ENCODE measurements at places on chromosomes 16 and 17.

DNA sequence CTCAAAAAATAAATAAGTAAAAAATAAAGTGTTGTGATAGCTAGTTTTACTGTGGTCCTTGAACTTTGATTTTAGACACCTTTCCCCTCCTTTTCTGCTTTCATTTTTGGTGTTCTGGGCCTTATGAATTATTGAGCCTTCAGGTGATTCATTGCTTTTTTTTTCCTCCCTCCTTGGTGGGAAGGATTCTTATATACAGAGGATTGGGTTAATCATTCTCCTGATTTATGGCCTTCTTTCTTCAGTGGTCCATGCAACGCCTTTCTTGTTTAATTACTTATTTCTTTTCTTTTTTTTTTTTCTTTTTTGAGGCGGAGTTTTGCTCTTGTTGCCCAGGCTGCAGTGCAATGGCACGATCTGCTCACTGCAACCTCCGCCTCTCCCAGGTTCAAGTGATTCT lies 8.0 kb upstream of the MYL4 start:
- no peak for DNase-seq

DNA sequence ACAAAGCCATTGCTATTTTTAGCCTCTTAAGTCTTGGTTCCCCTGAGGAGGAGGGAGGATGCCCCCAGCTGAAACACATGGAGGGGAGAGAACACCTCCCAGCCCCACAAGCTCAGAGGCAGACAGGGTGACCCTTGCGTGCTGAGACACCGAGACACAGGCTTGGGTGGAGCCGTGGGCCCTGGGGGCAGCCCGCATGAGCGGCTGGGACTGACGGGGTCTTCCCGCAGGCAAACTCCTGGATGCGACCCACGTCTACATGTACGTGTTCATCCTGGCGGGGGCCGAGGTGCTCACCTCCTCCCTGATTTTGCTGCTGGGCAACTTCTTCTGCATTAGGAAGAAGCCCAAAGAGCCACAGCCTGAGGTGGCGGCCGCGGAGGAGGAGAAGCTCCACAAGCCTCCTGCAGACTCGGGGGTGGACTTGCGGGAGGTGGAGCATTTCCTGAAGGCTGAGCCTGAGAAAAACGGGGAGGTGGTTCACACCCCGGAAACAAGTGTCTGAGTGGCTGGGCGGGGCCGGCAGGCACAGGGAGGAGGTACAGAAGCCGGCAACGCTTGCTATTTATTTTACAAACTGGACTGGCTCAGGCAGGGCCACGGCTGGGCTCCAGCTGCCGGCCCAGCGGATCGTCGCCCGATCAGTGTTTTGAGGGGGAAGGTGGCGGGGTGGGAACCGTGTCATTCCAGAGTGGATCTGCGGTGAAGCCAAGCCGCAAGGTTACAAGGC lies 9.8 kb downstream of the SLC16A3 start:
- no peak for DNase-seq

- no peak for DNase-seq
Observed at GRCh38 chr17:49687878-49688491, 10.1 kb upstream of the SPOP start.

DNA sequence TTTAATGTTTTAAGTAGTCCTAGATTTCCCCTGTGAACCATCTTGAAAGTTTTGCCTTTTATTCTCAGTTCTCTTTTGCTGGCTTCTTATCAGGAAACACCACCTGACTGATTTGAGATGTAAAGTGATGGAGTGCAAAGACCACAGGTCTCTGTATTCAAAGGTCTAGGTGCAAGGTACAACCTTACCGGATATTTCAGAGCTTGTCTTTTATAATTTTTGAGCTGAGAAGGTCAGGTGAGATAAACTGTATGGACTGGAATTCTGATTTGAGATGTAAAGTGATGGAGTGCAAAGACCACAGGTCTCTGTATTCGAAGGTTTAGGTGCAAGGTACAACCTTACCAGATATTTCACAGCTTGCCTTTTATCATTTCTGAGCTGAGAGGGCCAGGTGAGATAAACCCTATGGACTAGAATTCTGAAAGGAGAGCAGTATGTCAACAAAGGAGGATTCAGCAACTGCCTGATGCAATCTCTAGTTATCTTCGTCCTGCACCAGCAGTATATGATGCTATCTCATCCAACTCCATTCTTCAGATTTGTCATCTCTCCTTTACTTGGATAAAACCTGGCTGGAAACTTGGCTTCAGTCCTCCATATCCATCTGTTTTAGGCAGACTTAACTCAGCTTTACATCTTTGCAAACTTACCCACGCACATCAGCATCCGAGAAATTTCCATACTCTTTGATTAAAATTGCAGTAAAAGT lies 64.3 kb downstream of the CENPV start:
- no peak for DNase-seq

GRCh38 chr16:10906914-10907756 lies 30.1 kb downstream of the CIITA start:
- DNase-seq, result no peak

GRCh38 chr17:40017422-40018080 lies 2.3 kb downstream of the CSF3 start:
- DNase-seq, result no peak

Data from activated gamma-delta T cell treated with anti-CD3 and anti-CD28 coated beads, Interleukin-2, amount 50 U/mL, for 16 hours (primary cell).